DMS79 (cell line): ENCODE measurements at places on chromosomes 7 and 10.

GRCh38 chr7:49151146-49151545, 226.8 kb downstream of the CDC14C start:
- DNase-seq, result no peak

DNA sequence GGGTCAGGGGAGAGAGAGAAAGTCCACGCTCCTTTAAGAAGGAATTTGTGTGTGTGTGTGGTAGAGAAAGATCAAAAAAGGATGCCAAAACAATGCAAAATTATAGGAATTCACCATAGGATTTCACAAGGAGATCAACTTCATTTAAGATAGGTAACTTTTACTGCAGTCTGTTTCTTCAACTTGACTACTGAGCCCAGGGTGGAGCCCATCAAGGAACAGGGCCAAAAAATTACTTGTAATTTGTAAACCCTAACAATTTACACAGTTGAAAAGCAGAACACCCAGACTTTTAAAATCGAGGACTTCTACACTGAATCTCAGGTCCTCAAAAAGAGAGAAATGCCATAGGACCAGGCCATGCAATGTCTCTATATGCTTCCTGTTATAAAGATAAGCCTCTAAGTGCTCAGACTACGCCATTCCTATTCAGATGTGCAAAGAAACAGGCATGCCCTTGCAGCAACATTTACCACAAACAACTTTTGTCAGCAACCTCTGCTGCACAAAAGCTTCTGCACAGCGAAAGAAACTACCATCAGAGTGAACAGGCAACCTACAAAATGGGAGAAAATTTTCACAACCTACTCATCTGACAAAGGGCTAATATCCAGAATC, 10.6 kb upstream of the GIMAP4 start:
- DNase-seq, result no peak

DNA sequence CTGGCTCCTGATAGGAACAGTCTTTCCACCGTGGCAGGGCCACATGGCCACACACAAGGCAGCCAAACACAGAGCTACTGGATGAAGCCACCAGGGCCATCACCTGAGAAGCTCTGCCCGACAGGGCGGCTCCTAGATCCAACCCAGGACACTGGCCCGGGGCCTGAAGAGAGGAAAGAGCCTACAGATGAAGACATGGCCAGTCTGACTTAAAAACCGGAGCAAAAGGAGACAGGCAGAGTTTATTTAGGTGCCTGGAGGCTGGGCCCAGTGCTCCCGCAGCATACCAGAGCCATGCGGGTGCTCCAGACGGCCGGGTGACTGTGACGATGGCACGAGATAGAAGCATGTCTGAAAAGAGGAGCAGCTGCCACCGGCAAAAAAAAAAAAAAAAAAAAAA, 3.9 kb downstream of the TECPR1 start:
- no peak for DNase-seq

DNA sequence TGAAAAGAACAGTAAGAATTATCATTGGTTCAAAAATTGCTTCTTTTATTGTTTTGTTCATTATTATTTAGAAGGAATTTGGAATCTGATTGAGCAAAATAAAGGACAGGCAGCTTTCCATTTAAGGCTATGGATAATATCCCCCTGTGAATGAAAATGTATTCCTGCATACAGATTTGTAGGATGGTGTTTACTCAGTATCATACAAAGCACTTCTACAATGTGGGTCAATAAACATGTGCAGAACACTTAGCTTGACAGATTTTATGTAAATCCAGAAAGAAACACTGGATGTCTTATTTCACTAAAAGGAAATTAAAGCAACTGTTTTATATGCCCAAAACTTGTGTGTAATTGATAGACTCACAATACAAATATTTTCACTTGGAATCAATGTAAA, 189.7 kb downstream of the THSD7A start:
- DNase-seq, result no peak

- DNase-seq, result peak; percentile 52
Observed at GRCh38 chr7:50449881-50450589, at the start of gene FIGNL1. TSS of gene FIGNL1 (minus strand) at chr7:50450350. CDS start at chr7:50447287, 3,063 bp downstream.

- DNase-seq, result no peak
Observed at GRCh38 chr10:48456361-48456804, 148.5 kb downstream of the ARHGAP22 start.

- no peak for DNase-seq
Observed at GRCh38 chr7:155930061-155930460, 117.8 kb upstream of the SHH start.

GRCh38 chr10:66931340-66931948, 5.6 kb downstream of the LRRTM3 start:
- DNase-seq, result no peak

DNA sequence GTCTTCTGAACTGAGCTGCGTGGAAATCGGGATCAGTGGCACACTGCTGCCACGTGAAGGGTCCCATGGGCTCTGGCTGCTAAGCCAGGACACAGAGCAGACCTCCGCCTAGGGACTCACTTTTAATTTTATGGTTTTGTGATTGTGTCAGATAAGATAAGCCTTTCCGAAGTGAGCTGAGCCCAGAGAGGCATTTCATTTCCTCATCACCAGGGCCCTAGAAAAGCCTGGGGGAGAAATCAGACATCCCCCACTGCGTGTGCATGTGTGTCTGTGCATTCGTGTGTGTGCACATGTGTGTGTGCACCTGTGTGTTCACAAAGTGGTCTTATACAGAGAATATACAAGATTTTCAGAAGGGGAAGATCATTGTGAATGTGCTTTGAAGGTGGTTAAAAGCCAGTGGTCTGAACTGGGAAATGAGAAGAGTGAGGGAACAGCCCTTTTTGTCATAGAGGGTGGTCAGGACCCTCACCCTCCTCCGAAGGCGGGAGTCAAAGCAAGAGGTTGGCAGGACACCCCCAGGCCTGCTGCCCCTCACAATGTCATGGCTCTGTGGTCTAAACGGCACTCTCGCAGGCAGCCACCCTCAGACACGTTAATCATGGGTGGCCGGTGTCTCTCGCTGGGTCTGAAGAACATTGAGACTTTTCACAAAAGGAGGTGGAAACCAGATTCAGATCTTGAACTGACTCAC, 176.1 kb upstream of the PFKP start:
- no peak for DNase-seq

DNA sequence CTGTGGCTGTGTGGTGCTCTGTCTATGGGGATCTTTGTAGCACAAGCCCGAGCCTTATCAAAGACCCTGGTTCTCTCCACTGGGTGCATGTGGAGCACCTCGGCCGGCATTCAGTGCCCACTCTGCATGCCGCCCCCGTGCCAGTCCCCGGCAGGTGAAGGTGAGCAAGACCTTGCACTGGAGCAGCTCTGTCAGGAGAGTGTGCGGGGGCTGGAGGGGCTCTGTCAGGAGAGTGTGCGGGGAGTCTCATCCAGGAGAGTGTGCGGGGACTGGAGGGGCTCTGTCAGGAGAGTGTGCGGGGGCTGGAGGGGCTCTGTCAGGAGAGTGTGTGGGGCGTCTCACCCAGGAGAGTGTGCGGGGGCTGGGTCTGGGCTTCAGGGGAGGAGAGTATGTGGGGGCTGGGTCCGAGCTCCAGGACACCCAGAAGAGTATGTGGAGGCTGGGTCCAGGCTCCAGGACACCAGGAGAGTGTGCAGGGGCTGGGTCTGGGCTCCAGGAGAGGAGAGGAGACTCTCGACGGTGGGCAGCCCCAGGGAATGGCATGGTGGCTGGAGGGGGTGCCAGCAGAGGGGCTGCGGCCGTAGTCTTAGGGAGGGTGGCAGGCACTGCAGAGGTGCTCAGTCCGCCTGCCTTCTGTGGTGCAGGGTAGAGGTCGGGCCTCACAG, 40.8 kb downstream of the INPP5A start:
- DNase-seq, result no peak

DNA sequence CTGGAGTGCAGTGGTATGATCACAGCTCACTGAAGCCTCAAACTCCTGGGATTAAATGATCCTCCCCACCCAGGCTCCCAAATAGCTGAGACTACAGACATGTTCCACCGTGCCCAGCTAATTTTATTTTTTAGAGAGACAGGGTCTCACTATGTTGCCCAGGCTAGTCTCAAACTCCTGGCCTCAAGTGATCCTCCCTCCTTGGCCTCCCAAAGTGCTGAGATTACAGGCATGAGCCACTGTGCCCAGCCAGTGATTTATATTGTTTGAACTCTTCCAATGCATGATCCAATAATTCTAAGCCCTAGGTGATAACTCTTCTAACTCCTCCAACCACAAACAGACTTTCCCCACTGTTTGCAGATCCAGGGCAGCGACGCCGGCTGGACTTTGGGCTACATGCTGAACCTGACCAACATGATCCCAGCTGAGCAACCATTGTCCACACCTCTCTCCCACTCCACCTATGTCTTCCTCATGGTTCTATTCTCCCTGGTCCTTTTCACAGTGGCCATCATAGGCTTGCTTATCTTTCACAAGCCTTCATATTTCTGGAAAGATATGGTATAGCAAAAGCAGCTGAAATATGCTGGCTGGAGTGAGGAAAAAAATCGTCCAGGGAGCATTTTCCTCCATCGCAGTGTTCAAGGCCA, 41.8 kb upstream of the CC2D2B start:
- no peak for DNase-seq

- no peak for DNase-seq
Observed at GRCh38 chr7:73602721-73603651, 21.3 kb downstream of the MLXIPL start.

DNA sequence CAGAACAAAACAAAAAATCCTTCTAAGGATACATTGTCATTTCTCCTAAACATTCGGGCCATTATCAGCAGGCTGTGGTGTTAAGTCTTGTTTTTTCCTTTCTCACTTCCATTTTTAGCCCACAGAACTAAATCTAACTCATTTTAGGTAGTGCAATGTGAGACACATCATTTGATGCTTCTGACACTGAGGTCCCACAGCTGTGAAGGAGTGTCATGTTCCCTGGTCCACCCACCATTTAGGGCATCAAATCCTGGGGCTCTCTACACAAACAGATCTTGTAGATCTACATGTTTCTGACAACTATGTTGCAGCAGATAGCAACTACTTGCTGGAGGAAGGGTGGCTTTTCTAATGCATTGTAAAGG, 232.5 kb upstream of the IGFBP3 start:
- DNase-seq, result no peak

DNA sequence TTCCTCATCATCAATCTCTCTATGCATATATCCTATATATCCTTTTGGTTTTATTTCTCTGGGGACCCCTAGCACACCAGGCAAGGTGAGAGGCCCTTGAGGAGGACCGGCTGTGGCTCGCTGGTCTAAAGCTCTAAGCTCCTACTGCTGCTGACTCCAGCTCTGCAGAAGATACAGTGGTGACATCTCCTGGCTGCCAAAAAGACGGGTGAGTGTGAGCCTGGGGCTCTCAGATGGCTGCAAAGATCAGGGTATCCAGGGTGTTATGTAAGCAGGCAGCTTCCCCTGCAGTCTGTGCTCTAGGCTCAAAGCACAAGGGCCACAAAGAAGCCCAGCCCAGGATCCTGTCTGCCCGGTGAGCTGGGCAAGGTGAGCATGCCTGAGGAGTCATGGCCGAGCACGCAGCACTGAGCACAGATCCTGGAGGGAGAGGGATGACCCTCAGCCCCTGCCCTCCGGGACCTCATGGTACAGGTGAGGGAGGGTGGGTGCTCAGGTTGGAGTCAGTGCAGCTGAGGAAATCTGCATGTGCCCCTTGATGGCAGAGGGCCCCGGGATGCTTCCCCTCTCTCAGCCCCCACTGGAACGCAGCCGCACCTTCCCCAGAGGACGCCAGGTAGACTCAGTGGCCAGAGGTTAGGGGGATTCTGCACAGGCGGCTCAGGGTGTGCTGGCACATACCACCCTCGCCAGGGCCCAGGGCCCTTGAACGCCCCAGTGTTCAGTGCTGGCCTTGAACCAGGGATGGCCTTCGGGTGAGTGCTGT, 95.4 kb upstream of the INSIG1 start:
- no peak for DNase-seq

- no peak for DNase-seq
Observed at GRCh38 chr7:96320442-96320841, 1.5 kb downstream of the SLC25A13 start.

- DNase-seq, result no peak
Observed at GRCh38 chr7:88666626-88667025, 92.9 kb upstream of the ZNF804B start.

GRCh38 chr7:43721193-43721806, 8.0 kb downstream of the COA1 start:
- DNase-seq, result no peak

DNA sequence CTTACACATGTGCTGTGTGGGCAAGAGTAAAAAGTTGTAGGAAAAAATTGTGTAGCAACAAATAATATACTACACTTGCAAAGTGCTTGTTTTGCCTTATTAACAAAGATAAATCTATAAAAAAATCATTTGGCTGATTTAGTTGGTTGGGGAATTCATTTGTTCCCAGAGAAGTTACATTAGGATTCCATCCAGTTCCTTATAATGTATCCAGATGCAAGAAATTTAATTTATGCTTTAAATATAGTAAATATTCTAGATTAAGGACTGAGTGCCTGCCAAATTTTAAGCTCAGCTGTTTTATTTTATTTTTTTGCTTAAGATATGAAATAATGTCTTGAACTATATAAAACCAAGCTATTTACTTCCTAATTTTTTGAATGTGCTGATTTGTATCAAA, 1169.9 kb downstream of the NXPH1 start:
- DNase-seq, result no peak

DNA sequence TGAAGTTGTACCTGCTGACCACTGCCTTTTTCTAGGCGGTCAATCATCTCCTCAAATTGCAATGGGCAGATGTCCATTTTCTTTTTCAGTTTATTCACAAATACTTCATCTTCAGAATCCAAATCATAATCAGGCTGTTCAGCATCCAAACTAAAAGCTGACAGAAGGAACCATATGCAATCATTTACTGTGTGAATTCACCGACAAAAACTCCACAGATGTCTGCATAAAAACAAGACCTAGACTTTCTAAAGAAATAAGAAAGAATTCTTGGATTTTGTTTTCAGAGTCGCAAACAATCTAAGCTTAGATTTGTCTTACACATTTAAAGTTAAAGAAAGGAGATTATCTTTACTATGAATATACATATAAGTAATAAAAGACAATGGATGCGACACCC, 53.4 kb downstream of the EPC1 start:
- no peak for DNase-seq

DNA sequence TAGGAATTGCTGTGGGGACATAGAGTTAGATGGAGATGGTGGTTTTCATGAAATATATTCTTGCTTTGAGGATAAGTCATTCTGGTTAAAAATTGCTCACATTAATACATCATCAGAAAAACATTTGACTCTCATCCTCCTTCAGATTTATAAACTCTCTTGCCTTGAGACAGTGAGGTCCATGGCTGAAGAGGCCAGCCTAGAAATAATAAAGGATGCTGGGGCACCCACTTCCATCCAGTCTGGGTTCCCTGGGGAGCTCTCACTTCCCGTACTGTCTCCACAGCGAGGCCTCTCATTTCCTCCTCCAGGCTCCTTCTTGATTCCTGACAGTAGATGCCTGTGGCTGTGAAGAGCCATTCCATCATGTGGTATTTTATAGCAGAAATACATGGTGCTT, 73.3 kb upstream of the PRKG1 start:
- DNase-seq, result no peak

DNA sequence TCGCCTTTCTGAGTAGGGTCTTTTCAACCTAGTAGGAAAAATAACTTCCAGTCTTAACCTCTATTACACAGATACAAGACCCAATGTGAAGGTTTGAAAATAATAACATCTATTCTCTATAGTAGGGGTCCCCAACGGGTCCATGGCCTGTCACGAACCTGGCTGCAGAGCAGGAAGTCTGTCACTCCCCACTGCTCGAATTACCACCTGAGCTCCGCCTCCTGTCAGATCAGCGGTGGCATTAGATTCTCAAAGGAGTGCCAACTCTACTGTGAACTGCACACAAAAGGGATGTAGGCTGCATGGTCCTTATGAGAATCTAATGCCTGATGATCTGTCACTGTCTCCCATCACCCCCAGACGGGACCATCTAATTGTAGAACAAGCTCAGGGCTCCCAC, 7.4 kb downstream of the YWHAG start:
- no peak for DNase-seq
